ENCODE measurements at places on chromosomes 7 and 10. TPM values are rescaled to one million over a fixed set of nuclear protein-coding genes. Genes with fewer than 3 reads are reported as not detected.

Gene BMI1
- total RNA-seq = 25.1 TPM

Gene WASL
- 22.1 TPM for total RNA-seq

Gene IFIT1B
- not detected for total RNA-seq

Gene NXPH1
- not detected for total RNA-seq

Gene ADAM8
- 0.55 TPM for total RNA-seq

Gene ELN
- total RNA-seq = 1.7 TPM

Gene PILRB
- total RNA-seq = 42.5 TPM

Gene PPIF
- total RNA-seq = 42.7 TPM

Gene PRKCQ
- total RNA-seq = 0.55 TPM

Gene MKRN1
- 52.1 TPM for total RNA-seq

Gene NUTM2B
- total RNA-seq = 0.86 TPM

Gene ZNF804B
- total RNA-seq = not detected

Gene SORBS1
- 3.2 TPM for total RNA-seq

Gene LHFPL3
- total RNA-seq = not detected

Gene EZH2
- total RNA-seq = 33.4 TPM

Gene SEMA3D
- 10.3 TPM for total RNA-seq

Gene ANKRD1
- 591 TPM for total RNA-seq

Gene MAT1A
- not detected for total RNA-seq

Measured in endothelial cell of umbilical vein (primary cell).